ENCODE measurements at places on chromosomes 1 and 21.

DNA sequence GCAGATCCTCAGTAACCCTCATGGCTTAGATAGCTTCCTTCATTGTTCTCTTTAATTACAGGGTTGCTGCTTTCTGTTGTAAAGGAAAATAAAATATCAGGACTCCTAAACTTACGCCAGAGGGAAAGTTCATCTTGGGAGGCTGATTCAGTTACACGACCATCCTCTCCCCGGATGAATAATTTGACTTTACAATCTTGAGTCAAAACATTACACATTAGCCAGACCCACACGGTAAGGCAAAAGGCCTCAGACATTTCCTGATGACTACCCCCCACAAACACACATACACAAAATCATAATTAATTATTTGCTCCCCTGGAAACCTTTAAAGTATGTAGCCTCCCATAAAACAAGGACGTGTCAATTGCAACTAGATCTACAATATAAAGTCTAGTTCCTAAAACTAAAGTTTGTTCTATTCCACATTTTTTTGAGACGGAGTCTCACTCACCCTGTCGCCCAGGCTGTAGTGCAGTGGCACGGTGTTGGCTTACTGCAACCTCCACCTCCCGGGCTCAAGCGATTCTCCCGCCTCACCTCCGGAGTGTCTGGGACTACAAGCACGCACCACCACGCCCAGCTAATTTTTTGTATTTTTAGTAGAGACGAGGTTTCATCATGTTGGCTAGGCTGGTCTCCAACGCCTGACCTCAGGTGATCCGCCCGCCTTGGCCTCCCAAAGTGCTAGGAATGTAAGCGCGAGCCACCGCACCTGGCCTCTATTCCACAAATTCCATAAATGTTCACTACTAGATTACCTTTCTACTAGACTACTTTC, 830 bp upstream of the PRDX1 start:
- no peak for DNase-seq

DNA sequence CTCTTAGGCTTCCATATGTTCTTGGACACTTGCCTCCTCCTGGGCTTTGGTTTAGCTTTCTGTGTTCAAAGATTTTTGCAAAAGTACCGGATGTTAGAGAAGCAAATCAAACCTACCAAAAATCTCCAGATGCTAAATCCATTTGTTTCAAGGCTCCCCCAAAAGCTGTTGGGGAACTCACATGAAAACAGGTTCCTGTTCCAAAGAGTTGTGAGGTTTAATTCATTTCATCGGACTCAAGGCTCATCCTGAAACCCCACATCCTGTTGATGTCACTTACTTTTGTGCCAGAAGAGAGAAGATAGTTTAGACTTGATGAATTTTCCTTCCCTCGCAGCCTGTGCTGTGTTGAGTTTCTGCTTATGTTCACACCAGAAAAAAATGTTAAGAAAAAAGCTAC, 41.7 kb upstream of the RXRG start:
- no peak for DNase-seq

GRCh38 chr1:221187174-221187573, 307.9 kb downstream of the HLX start:
- no peak for DNase-seq

DNA sequence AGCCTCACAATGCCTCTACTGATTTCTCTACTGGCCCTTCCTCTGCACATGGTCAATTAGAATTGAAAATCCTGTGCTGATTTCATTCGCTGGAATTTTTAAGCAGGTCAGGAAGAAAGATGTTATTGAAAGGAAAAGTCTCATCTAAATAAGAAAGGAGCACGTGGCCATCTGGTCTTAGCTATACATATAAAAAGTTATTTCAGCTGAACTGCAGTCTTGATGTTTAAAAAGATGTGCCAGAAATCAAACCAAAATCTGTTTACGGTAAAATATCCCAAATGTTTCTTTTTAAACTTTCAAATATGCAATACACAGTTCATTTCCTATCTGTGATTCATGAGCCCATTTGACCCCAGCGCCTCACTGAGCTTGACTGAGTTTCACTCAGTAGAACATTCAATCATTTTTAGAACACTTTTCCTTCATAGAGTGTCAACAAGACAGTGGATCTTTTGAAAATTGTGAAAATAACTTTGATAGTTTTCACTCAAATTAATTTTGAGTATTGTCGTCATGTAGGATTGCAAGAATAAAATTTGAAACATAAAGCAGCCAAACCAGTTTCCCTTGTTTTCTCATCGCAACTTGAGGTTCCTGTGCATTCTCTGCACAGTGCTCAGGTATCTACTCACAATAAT, 293.6 kb downstream of the PTPRC start:
- DNase-seq, result no peak

DNA sequence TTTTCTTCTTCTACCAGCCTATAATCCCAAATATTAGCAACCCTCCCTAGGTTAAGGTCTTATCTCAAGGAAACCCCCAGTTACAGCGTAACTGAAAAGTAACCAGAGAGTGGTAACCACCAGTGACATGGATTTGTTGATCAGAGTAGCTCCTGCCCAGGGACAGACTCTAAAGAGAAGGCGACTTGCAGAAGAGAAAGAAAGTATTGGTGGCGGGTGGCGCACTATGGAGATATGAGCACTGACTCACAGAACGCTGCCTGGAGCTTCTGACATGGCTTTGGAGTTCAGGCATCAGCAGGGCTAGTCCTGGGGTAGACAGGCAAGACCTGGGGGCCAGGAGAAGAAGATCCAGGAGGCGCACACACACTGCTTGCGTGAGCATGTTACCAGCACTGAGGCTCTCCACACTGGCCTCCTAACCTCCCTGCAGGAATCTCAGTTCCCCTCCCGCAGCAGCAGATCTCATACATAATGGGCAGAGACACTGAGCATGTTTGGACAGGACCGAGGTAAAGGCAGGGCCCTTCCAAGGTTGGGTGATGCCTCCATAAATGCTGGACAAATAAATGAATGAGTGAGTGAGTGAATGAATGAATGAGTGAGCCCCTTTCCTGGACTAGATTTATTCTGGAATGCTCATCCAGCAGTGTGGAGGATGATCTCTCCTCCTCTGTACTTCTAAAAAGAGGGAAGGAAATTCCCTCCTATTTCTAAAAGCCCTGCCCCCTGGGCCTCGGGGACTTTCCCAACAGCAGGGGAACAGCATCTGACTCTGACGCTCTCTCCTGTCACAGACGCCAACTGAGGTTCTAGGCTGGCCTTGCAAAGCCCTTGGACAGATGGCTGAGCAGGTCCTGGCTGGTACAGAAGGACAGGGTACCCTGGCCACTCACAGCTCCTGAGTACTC, 175.5 kb downstream of the CLIC6 start:
- no peak for DNase-seq

DNA sequence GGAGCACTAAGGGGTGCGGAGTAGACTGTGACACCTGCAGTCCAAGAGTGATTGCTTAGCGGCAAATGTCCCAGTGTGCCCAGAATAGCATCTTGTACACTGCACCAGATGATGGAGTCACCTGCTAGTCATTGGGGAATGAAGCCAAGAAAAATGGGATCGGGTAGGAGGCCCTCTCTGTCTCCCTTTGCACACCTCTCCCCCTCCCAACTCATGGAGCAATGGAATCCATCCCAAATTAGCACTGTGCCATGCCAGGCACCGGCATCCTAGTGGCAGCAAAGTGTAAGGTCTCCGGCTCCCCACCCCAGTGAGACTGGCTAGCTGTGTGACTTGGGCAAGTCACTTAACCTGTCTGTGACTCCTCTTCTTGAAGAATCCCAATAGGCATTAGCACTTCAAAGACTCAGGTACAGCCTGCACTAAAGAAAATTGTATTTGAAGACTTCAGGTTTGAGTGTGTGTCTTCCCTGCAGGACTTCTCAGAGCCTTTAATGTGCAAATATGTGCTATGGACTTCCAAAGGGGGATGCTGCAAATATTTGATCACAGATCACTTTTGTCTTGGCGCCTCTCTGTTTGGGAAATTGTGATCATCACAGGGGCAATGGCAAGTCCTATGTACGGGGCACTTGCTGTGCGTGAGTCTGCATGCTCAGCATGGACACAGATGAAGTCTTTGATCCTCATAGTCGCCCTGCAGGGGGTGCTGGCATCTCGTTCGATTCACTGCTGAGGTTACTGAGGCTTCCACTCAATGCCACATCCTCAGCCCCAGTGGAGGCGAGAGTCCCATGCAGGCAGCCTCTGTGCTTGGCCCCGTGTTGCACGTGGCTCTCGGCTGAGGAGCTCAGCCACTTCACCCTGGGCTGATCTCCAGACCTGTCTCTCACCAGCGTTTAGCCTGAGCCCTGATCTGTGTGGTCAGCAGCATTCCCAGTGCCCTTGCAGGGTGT, 272.9 kb upstream of the C1orf174 start:
- no peak for DNase-seq

DNA sequence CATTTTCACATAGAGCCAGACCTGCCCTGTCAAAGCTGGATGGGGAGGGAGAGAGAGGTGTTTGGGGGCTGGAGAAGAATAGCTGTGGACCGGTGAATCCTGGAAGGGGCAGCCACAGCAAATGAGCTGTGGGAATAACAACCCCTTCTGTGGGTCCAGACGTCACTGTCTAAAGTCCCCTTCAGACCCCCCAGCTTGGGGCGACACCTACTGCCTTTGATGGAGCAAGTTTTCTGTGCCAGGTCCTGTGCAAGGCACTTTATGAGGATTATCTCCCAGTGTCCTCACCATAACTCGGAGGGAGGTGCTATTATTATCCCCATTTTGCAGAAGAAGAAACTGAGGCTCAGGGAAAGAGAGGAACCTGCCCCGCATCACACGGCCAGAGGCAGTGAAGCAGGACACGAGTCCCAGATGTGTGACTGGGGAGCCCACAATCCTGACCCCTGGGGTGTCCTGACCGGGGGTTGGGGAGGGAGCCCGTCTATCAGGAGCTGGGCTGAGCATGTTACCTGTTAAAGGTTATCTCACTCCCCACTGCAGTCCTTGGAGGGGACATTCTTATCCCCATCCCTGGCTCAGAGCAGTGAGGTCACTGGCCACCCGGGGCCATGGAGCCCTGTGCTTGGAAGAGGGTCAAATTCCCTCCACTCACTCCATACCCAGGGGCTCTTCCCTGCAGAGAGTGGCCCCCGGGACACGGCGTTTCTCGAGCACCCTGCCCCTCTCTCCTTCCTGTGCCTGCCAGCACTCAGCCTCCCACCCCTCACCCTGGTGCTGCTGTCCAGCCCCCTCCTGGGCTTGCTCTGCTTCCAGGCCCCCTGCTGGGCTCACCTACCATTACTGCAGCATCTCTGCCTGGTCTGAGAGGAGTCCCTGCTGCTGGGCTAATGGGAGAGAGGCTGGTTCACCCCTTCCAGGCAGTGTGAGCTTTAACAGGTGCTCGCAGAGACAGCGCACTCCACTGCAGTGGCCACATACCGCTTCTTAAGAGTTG, 132.9 kb downstream of the PTPRU start:
- DNase-seq, result no peak

- DNase-seq, result no peak
Measured at GRCh38 chr21:42223826-42224575, 5.1 kb downstream of the ABCG1 start.

DNA sequence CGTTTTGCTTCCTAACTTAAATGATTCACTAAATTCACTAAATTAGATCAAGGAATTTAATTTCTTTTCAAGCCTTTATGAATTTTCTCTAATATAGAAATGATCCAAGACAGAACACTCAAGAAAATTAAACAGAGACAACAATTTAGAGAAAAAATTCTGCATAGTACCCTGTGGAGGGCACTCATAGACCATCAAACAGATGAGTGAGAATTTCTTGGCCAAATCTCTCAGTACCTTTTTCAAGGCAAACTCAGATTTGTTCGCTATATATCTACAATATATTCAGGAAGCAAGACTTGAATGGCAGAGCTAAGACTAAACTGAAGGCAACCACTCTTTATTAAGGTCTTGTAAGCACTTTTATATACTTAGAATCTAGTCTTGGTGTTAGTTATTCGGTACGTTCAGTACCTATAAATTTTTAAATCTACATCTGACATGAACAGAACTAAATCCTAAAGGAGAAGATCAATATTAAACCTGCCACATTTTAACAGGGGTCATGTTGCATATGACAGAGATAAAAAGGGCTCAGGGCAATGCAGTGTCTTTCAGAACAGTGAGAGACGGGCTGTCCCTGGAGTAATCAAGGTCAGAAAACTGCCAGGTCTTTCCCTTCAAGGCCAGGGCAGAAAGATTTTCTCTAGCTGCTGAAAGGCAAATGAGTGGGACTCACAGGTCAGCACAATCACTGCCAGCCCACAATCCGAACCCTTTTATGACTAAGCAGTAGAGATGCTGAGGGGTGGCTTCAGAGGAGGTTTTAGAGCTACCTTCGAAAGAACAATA, 118.8 kb upstream of the TMPRSS15 start:
- no peak for DNase-seq

- no peak for DNase-seq
Measured at GRCh38 chr1:56330391-56331026, 248.9 kb downstream of the PLPP3 start.

DNA sequence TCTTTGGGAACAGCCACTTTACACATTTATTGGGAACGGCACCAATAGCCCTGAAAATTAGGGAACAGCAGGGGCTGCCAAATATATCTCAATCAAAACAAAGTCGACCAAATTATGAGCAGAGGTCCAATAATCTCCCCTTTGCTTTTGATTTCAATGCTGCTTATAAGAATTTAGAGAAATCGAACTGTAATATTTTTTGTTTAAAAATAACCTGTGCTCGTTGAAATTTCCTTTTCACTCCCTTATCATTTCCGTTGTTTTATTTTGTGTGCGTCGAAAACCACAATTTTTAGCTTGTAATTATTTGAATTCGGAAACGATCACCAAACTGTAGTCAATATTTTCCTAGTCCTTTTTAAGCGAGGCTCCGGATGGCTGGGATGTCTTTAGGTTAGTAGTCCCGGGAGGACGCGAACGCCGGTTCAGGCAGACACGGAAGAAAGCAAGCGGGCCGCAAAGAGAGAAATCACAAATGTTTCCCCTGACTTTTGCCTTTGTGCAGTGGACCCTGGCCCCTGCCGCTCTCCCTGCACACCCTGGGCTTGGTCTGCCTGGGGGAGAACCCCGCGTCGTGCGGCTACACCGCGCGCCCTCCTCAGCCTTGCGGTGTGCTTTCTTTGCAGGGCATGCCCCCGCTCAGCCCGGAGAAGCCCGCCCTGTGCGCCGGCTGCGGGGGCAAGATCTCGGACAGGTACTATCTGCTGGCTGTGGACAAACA, 2.3 kb downstream of the LHX9 start:
- no peak for DNase-seq

GRCh38 chr1:95072117-95072516, 634 bp downstream of the ALG14 start:
- no peak for DNase-seq

GRCh38 chr1:234773936-234774677, 164.1 kb upstream of the IRF2BP2 start:
- no peak for DNase-seq

- DNase-seq, result no peak
Measured at GRCh38 chr1:184650177-184650866, 104.3 kb downstream of the EDEM3 start.

GRCh38 chr21:33205476-33205875, 24.3 kb upstream of the IFNAR2 start:
- DNase-seq, result no peak

DNA sequence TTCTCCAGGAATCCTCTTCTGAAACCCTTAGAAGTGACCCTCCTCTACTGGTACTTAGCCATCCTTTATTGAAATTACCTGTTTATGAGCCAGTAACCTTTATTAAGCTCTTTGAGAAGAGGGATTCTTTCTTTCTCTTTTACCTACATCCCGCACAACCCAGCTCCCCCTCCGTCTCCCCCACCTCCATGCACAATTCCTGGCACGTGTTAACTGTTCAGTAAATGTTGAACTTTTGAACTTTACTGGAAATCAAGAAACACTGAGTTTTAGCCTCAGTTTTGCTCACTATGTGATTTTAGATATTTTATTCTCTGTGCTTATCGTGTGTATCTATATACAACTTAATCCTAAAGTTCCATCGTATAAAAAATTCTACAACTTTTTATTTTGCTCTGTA, 1.8 kb downstream of the TMED5 start:
- DNase-seq, result no peak

- DNase-seq, result no peak
Measured at GRCh38 chr21:21003701-21004100, 5.5 kb downstream of the NCAM2 start.
